Erythroblast (primary cell): ENCODE measurements at places on chromosomes 13 and 19.

GRCh38 chr13:31805841-31806240 is 66.5 kb downstream of the RXFP2 start:
- no peak for DNase-seq

GRCh38 chr13:36965767-36966166 is 33.4 kb downstream of the ALG5 start:
- no peak for DNase-seq

GRCh38 chr19:22919946-22920345 is 83.0 kb downstream of the ZNF728 start:
- DNase-seq: no peak

DNA sequence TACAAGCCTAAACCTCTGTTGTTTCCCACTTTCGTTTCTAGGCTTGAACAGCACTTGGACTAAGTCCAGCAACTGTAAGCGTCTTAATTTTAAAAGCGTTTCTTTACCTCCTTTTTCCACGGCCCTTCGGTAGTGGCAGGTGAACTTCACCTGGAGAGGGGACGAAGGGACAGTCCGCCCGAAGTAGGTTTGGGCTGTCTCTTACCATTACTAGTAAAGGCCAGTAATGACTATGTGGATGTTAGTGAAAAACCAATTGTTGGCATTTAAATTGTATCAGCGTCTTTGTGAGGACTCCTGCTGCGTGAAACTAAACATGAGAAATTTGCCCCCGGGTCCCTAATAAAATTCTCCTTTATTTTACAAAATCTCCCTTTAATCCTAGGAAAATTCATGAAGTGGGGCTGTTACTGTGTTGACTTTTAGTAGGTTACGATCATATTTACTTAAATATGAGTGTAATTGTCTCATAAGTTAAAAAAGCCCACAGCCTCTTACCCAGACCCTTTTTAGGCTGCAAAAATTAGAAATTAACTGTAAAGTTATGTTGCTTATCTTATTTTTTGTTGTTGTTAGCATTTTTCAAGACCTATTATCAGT is 983 bp downstream of the ITM2B start:
- DNase-seq: peak; percentile 82

DNA sequence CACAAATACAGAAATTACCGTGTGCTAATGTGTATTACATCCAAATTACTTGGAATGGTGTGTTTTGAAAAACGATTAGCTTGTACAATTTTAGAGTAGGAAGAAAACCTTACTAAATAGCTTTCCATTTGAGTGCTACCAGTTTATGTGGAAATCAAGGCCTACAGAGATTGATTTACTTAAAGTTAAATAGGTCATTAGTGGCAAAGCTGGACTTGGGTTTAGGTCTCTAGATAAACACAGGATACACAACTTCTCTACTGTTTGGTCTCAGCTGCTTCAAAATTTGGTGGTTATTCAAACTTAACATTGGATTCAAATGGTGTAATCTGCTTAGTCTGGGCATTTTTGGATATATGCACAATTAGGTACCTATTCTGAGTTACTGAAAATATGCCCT is 21.4 kb downstream of the PCCA start:
- DNase-seq: no peak

DNA sequence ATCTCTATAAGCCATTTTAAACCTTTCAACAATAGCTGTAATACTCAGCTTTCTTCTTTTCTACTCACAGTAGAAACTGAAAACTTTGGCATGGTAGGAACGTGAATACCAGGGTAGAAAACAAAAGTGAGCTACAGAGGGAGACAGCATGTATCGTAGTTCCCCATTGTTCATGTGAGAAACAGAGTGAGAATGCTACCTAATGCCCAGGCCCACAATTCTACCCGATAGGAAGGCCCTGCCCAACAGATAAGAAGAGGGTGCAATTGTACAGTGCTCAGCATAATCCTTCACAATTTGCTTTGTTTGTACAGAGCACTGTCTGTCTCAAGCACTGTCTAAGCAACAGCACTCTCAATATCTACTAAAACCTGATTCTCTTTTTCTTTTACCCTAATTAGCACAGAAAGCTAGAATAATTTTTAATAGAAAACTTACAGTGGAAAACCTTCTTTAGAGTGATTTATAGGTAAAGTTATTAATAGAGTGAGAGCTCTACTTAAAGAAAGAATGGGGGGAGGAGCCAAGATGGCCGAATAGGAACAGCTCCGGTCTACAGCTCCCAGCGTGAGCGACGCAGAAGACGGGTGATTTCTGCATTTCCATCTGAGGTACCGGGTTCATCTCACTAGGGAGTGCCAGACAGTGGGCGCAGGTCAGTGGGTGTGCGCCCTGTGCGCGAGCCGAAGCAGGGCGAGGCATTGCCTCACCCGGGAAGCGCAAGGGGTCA is 322.3 kb downstream of the EFNB2 start:
- DNase-seq: no peak

DNA sequence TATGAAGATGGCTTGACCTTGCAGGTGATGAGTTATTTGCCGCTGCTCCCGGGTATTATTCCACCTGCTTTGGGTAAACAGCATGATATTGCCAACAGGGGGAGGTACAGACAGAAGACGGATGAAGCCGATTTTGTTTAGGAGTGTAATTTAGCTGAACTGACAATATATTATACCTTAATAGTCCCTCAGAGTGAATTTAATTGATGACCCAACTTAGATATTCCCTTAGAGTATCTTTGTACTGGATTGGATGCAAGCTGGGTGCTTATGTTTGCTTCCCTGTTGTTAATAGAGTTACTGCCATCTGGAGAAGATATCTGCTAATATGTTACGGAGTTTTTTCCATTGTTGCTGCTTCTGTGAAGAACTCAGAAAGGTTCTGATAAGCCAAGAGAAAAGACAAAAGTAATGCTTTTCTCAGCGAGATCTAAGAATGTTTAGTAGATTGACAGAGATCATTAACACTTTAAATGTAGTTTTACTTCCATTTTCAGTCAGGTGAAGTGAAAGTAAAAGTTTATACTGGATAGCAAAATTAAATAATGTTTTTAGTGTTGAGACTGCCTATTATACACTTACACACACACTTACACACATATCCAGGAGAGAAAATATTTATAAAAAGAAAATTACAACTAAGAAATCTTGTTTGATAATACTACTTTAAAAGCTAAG is 2220.8 kb upstream of the PCDH20 start:
- no peak for DNase-seq

DNA sequence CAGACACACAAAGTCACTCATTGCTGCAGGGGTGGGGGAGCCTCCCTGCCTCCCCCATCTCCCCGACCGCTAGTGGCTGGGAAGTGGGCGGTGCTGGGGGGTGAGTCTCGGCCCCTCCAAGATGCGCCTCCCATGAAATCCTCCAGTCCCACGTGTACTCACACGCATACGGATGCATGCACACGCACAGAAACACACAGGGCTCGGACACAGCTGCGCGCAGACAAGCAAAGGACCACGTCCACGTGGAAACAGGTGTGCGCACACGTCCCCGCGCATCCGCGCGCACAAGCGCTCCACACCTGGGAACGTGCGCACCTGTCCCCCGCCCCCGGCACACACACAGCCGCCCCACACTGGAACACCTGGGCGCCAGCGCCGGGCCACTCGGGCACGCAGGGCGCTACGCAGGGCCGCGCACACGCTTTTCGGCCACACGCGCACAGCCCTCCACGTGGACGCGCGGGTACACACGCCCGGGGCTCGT is 687 bp downstream of the MATK start:
- DNase-seq: no peak

GRCh38 chr19:35008891-35009341 is 8.8 kb downstream of the GRAMD1A start:
- no peak for DNase-seq

DNA sequence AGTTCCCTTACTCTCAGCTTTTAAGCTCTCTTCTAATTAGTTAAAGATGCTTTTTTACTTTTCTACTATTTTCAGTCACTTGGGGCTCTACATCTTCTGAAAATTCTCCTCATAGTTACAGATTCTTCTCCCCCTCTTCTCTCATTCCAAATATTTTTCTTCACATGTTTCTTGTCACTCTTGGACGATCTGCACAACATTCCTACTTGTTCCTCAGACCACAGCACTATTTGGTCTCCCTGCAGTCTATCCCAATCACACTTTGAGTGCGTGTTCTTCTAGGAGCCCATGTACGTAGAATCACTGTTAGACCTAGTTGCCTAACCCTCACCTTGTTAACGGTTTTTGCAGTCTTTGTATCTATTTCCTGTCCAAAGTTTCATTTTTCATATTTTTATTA is 222.5 kb upstream of the SPRY2 start:
- DNase-seq: no peak

GRCh38 chr19:4295972-4296771 is 6.0 kb downstream of the TMIGD2 start:
- no peak for DNase-seq

- no peak for DNase-seq
Measured at GRCh38 chr19:10135551-10136334, 16.0 kb upstream of the EIF3G start.

DNA sequence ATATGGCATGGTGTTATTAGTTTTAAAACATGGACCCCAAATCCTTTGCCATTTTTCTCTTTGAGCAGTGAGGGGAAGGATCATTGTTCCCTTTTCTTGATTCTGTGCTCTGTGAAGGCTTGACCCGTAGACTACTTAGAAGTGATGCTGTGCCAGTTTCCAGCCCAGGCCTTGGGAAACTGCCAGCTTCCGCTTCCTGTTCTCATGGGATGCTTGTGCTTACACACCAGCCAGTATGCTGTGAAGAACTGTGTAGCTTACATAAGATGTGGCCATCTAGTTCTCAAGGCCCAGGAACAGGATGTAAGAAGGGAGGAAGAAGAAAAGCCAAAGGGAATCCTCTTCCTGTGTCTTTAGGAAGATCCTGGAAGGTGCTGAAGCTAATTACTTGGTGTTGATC is 180.9 kb downstream of the PCCA start:
- no peak for DNase-seq

DNA sequence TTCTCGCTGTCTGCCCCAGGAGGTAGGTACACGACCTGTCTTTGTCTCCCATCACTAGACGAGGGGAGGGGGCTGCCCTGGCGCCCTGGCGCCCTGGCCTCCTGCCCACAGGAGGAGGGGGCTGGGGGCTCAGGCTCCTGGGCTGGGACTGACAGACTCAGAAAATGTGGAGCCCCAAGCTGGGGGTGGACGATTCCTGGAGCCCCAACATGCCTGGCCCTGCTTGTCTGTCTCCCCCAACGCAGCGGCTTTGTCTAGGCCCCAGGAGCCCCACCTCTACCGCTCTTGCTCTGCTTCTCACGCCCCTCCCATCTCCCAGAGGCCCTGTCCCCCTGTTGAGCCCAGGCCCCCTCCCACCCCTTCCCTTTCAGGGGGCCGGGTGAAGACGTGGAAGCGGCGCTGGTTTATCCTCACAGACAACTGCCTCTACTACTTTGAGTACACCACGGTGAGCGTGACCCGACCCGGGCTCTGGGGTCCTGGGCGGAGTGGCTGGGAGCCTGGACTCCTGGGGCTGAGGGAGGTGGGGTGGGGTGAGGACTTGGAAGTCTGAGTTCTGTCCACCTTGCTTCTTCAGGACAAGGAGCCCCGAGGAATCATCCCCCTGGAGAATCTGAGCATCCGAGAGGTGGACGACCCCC is 8.6 kb downstream of the CYTH2 start:
- no peak for DNase-seq

DNA sequence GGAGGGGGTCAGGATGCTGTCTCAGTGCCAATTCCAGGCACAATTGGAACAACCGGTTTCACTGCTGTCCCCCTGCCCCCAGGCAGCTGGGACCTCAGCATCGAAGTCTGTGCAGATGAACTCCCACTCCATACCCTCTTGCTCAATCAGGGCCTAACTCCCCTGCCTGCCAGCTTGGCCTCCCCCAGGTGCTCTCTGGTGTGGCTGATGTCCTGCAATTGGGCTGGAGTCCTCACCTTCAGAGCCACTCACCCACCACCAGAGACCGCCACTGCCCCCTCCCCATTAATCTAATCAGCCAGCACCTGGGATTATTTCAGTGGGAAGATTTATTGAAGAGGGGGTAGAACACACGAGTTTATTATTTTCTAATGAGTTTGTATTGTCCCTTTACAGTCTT is 118.8 kb downstream of the MIPEP start:
- DNase-seq: no peak

DNA sequence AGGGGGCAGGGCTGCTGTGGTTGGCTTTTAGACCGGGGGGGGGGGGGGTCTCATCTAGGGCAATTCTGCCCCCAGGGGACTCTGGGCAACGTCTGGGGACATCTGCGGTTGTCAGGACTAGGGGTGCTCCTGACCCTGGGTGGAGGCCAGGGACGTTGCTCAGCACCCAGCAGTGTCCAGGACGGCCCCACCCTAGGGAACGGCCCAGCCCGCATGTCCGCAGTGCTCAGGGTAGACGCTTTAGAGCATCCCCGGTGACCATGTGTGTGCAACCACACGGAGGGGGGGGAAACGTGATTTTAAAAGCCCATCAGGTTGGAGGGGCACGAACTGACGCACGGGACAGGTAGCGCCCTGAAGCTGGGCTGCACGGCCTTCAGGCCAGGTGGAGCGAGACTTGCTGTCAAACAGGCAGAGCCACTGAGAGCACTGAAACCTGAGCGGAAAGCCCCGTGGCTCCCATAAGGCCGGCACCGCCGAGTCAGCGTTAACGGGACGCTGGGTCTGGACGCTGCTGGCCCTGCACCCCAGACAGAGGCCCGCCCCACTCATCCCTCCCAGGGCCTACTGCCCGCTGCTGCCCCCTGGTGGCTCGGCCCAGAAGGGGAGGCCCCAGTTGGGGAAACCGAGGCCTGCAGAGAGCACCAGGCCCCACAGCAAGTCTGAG is 8.3 kb downstream of the CACTIN start:
- DNase-seq: peak; percentile 70

DNA sequence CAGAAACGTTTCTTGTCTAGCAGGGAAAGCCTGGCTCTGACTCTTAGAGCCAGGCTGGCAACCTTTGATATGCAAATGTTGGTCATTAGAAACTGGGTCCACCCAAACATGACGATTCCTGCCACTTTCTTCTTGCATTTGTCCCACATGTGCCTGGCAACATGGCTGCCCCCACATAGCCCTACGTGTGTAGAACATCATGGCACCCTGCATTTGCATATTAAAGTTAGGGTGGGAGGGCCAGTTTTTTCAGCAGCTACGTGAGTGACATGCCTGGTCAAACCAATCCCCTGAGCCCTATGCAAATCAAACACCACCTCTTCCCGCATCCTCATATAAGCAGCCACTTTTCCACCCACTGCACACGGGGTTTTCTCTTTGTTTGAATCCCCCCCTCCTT is 95.0 kb downstream of the LIG4 start:
- DNase-seq: no peak

- no peak for DNase-seq
Measured at GRCh38 chr13:28534210-28534609, 39.3 kb upstream of the FLT1 start.

DNA sequence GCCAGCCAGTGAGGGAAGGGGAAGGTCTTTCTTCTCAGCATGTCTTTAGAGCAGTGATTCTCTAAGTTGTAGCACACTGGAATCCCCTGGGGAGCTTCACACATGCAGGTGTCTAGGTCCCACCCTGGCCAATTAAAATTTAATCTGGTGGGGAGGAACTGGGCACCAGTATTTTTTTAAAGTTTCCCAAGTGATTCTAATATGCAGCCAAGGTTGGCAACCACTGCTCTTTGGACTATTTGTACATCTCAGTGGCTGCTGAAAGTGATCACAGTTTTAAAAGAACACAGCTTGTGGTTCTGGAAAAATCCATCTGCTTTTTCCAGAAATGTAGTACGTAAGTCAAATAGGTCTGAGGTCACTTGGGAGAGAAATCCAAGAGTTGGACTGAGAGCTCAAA is 10.7 kb upstream of the KATNAL1 start:
- DNase-seq: no peak
